Stimulated activated CD8-positive, alpha-beta memory T cell treated with anti-CD3 and anti-CD28 coated beads, Interleukin-2, amount 100 ng/mL, for 1 hour (primary cell): ENCODE measurements at places on chromosomes 11 and 22.

DNA sequence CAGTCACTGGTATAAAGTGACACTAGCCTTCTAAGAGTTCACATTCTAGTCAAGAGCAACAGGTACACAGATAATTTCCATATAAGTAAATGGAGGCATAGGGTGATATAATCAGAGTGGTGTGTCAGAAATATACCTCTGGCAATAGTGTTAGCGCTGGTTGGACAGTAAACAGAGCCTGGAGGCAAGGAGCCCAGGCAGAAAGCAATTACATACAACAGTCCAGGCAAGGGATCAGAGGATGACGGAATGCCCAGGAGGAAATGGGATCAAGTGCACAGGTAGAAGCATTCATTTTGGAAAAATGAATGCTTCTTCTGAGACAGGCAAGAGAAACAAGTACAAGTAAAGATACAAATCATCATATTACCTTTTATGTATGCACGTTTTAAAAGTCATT, 36.2 kb upstream of the MMP13 start:
- DNase-seq, result no peak

DNA sequence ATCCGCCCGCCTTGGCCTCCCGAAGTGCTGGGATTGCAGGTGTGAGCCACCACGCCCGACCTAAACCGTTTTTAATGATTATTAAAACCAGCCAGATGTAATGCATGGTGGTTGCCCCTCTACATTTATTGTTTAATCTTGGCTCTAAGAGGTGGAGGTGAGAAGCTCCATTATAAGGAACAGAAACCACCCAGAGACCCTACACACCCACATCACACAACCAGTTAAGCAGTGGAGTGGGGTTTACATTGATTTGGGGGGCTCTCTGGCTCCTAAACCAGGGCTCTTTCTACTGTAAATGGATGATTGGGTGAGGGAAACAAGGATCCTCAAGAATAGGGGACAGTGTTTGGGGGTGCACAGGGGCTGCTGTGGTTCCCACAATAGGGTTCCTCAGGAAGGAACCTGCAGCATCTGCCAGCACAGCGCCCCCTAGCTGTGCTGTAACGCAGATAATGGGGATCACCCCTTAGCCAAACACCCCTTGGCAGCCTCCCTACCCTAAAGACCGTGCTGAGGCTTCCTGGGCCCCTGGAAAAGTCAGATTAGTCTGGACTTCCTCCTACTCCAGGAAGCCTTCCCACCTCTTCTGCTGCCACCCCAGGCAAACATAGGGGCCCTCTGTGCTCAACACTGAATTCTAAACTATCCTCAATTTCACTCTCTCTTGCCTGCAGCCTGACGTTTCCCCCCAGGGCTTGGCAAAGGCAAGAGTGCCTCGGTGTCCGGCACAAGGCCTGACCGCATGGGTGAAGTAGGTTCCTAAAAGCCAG, 2.4 kb downstream of the MPST start:
- no peak for DNase-seq

DNA sequence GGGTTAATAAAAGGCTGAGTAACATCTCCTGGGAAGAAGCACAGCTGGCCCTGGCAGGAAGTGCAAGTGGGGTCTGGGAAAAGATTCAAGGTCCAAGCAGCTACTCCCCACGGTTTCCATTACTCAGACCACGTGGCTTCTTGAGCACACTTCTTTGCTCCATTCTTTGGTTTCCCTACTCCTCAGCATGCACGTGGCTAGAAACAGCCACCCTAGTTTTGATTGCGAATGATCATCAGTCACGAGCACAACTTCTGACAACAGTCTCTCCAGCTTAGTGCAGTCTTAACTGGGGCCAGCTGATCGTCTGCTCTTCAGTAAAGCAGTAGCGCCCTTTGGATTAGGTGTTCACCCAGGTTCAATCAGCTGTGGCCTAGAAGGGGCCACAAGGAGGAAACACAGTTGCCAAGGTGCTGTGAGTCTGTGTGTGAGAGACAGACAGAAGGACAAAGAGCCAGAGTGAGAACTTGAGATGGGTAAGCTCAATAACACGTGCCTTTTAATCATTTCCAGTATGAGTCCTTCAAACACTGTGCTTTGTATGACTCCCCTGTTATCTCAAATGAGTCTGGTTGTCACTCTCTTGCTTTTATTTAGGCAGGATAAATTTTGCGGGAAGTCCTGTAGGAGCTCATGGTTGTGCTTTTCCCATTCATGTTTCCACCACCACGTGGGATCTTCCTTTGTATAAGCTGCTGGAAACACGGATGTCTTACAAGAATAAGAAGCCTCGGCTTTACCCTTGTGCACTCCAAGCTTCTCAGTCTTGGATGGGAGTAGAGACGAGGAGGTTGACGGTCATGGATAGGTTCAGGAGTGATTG, 901 bp upstream of the PARVA start:
- no peak for DNase-seq

- DNase-seq, result no peak
Measured at GRCh38 chr11:77127920-77128691, at the start of gene MYO7A. TSS of gene MYO7A (plus strand) at chr11:77128246. CDS start at chr11:77130635, 2,389 bp downstream.

DNA sequence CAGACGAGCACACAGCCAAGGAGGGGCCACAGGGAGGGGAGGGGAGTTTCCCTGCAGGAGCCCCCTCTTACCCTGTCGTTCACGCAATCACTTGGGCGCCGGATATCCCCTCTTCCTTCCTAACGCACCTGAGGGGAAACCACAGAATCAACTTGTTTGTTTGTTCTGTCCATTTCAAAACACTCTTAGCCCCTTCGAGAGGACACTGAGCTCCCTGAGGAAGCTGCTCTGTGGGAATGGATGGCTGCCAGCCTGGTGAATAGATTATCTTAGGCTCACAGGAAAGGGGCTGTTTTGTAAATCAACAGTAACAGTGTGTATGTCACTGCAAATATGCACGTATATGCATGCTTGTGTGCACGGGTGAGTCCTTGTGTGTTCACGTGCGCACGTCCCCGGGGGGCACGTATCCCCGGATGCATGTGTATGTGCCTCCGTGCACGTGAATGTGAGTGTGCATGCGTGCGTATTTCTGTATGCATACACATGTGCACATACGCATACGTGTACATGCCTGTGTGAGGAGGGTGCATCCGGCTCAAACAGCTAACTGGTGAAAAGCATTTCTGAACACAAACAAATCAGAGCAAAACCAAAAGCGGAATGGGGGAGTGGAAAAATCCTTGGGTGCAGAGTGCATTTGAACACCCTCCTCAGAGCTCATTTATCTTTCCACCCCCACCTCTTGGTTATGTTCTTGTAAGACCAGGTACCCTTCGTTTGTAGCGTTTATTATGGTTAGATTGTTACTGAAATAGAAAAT, 7.2 kb downstream of the ARSA start:
- peak; percentile 64 for DNase-seq
